NCI-H460 (cell line): ENCODE measurements at places on chromosomes 7 and 10.

GRCh38 chr7:129952086-129952652, 591 bp downstream of the UBE2H start:
- no peak for DNase-seq

GRCh38 chr7:135745703-135746312, 2.8 kb downstream of the FAM180A start:
- peak; percentile 60 for DNase-seq

DNA sequence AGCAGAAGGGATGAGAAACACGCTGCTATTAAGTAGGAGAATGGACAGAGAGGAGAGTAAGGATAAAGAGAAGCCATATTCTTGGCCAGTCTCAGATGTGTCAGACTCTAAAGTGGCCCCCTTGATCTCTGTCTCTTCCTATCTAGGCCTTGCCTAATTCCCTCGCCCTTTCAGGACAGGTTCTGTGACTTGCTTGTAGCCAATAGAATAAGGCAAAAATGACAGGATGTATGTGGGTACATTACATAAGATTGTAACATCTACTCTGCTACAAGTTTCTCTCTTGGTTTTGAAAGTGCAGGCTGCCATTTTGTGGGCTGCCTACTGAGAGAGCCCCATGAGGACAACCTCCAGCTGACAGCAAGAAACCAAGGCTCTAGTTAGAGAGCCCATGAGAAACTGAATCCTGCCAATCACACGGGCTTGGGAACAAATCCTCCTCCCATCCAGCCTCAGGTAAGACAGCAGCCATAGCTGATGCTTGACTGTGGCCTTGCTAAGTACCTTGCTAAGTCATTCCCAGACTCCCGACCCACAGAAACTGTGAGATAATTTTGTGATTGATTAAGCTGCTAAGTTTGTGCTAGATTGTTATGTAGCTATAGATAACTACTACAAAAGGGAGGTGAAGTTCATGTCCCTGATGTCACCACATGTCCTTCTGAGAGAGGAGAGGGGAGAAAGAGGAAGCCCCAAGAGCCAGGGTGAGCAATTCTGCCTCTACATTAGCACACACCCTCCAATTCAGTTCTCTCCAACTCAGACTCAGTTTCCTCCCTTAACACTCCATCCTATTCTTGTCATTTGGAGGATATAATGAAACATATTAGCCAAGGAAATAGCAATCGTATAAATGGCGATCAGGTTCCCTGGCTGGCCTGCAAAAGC, 185.5 kb downstream of the SGMS1 start:
- no peak for DNase-seq

DNA sequence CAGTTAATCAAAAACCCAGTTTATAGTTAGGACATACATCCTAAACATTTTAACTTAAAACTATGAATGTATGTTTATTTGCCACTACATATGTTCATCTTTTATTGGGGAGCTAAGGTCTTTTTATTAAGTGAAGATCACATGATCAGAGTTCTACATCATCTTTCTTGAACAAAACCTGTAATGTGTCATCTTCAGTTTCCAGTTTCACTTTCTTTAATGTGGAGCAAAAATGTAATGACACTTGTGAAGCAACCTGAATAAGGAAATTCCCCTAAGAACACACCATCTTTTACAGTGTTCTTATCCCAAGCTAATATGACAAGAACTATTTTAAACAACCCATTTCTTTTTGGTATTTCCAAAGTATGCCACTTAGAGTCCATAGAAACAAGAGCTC, 166.7 kb upstream of the BET1 start:
- no peak for DNase-seq

GRCh38 chr10:6956562-6956961, 376.5 kb upstream of the PRKCQ start:
- DNase-seq = no peak

- no peak for DNase-seq
Measured at GRCh38 chr10:114046087-114046458, 2.4 kb downstream of the ADRB1 start.

GRCh38 chr7:32250003-32250402, 179.8 kb upstream of the PDE1C start:
- DNase-seq = no peak

DNA sequence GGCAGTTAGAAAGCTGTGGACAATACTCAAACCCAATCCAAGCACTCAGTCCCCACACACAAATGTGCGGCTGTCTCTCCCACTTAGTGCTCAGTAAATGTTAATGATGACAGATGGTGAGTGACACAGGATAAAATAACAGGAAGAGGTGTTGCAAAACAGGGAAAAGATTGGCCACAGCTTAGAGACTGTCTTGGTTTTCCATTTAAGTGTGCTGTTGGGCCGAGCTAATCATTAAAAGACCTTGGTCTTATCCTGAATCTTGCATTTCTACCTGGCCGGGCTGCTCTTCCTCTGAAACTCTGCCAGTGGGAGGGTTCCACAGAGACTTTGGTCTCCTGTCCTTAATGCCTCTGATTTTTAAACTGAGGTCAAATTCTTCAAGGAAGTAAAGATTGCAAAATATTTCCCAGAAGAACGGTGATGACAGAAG, 113.1 kb upstream of the RNF32 start:
- DNase-seq = no peak

DNA sequence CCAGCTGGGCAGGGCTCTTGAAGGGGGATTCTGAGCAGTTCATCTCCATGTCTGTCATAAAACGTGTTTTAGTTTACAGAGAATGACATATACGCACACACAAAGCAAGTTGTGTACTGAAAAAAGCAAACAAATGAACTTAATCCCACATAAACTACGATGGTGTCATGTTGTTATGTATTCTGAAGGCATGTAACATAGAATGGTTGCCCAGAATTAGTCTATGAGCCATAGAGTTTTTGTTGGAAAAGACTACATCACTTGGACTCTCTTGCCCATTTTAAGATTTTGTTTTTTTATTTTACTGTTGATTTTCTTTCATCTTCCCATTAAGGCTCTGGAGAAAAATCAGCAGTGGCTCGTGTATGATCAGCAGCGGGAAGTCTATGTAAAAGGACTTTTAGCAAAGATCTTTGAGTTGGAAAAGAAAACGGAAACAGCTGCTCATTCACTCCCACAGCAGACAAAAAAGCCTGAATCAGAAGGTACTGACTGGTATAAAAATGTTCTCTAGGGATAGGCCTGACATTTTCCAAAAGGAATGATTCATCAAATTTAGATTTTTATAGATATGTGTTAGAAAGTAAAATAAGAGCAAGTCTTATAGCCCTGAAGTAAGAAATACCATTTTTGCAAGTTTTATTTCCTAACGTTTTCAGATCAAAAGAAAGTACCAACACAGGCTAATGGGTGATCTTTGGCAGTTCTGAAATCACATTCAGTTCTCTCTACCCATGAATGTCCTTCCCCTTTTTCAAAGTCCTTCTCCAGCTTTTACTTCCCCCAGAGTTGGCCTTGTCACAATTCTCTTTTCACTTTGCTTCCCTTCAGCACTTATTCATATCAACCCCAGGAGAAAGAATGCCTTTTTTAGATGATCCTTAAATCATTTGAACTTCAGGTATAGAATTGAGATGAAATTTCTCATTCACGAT, 18.9 kb downstream of the CEP55 start:
- no peak for DNase-seq

DNA sequence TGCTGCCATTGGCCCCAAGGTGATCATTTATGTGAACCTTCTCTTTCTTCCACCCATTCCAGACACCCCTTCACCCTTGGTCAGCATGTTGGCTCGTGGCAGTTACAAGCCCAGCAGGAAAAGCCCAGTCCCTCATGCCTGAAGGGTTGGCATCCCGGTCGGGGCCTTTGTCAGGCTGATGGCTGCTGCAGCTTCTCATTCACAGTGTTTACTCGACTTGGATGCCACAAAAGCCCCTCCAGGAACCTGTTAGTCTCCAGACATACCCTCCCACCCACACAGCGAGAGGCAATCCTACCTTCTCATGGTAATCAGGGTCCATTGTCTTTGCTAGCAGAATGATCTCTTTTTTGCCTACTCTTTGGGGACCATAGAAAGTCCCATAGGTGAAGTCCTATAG, 200.8 kb upstream of the PFKP start:
- DNase-seq = no peak
